ENCODE measurements at places on chromosomes 1 and 21.

GRCh38 chr1:202801175-202801574, 7.0 kb downstream of the KDM5B start:
- DNase-seq: no peak

DNA sequence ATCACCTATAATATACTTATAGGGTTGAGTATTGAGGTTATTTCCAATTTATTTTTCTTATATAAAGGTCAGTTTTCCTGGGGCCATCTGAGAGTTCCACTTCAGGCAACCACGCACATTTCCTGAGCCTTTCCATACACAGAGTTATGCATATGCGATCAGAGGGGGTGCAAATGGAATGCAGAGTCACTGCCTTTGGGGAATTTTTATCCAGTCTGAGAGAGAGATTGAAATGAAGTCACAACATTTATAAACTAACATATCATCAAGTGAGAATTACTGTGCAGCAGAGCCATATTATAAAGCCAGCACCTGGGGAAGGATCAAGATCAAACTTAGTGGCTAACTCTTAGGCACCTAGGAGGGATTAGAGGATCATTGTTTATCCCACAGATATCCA, 299.9 kb upstream of the PLXNA2 start:
- DNase-seq: no peak

- no peak for DNase-seq
These were observed 181.2 kb upstream of the GALNT2 start for GRCh38 chr1:229885568-229886495.

- peak; percentile 70 for DNase-seq
These were observed 197.6 kb upstream of the FOXD3 start for GRCh38 chr1:63124666-63125191.

DNA sequence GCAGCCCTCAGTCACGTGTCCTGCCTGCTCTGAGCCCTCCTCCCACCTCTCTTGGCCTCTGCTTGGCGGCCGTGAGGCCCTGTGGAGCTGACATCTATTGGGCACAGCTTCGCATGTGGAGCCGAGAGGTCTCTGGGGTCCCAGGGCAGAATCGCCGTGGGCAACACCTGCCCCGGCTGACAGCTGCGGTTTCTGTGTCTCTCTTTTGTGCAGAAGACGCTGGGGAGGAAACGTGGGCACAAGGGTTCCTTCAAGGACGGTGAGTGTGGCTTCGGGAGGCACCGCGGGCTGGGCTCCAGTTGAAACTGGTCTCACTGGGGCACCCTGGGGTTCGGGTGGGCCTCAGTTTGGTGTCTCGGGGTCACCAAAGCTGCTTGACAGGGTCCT, 11.5 kb downstream of the ARHGEF16 start:
- DNase-seq: no peak

- DNase-seq: peak; percentile 44
These were observed 784.4 kb upstream of the ADGRL4 start for GRCh38 chr1:79790950-79791349.

- DNase-seq: peak; percentile 97
These were observed 1.7 kb downstream of the RAB7B start for GRCh38 chr1:206001476-206001888.

GRCh38 chr1:239233626-239234025, 152.7 kb upstream of the CHRM3 start:
- no peak for DNase-seq

DNA sequence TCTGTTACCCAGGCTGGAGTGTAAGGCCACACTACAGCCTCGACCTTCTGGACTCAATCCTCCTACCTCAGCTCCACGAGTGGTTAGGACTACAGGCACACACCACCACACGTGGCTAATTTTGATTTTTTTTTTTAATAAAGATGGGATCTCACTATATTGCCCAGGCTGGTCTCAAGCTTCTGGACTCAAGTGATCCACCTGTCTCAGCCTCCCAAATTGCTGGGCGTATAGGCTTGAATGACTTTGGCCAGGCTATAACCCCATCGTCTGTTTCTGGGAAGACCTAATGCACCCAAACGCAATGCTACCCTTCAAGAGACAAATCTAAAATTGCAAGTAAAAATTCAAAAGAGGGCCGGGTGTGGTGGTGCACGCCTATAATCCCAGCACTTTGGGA, 52.1 kb downstream of the DAP3 start:
- DNase-seq: no peak

GRCh38 chr1:53270107-53270506, 31.8 kb upstream of the MAGOH start:
- DNase-seq: no peak

- peak; percentile 87 for DNase-seq
These were observed 34.8 kb downstream of the ANKRD13C start for GRCh38 chr1:70319750-70320149.

- no peak for DNase-seq
These were observed 575.9 kb downstream of the USP25 start for GRCh38 chr21:16305686-16306085.

DNA sequence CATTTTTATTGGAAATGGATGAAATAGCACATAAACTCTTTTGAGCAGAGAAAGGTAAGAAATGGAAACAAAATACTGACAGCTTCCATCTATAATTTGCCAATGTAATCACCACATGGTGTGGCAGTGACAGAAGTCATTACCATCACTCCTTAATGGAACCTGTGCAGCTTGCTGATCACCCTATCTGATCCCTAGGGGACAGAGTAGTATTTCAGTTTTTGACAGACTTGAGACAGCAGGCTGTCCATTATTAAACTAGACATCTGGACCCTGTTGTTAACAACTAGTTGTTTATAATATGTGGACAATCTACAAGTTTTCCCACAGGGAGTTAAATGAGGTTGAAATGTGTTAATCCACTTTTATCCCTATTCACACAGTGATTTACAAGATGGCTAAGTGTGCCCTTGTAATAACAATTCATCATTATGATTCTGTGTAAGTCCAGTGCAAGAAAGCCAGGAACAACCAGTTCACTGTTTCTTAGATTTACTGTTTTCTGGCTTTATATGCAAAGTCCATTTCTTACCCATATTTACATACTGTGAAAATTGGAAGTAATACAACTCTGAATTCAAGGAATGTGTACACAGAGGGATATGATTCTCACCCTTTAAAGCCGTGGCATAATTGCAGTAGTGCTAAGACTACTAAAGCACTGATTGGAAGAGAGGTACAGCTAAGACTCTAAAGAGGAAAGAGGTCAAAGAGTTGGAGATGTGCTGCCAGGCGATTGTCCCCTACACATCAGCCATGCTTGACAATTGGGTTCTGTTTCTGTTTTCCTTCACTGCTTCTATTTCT, 9.1 kb downstream of the KCNT2 start:
- DNase-seq: no peak

- no peak for DNase-seq
These were observed 43.2 kb upstream of the RIPK4 start for GRCh38 chr21:41809891-41810596.

DNA sequence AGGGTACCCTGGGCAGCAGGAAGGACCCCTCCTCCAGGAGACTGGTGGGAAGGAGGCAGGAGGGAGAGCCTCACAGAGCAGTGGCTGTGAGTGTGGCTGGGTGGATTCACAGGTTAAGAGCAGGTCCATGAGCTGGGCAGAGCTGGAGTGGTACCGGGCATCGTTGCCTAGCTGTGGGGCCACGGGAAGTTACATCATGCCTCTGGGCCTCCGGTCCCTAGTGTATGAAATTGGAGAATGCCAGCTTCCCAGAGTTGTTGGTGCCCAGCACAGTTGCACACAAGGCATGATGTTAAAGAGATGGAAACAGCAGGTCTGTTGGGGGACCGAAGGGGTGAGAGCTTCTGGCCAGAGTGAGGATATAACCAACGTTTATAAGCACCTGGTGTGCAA, 18.5 kb downstream of the FOXO6 start:
- no peak for DNase-seq

Measured in IMR-90 (cell line).